ENCODE measurements at places on chromosomes 3 and 15.

DNA sequence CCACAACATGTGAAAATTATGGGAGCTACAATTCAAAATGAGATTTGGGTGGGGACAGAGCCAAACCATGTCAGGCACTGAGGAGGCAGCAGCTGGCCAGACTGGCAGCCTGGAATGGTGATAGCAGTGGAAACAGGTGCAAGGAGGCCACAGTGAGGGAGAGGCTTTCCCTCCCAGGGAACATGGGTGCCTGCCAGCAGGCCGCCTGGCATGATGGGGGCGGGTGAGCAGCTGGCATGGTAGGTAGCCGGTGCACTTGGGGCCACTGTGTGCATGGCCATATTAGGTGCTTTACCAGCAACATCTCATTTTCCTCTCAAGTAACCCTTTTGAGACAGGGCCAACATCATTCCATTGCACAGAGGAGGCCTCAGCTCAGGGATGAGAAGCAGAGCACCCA lies 18.3 kb upstream of the MRPS22 start:
- DNase-seq = no peak

DNA sequence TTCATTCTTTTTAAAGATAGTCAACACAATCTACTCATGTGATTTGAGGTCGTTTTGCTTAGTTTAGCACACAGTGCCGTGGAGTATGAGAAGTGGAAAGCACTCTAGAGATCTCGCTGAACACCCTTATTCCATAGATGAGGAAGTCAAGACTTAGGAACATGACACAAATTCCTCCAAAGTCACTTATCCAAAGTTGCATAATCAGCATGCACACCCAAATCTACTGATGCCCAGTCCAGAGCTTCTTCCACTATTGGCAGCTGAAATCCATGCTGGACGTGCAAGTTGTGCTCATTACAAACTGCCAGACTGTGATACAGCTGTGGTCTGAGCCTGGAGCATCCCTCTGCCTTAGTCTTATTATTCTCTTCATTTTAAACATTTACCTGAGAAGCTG lies 83.5 kb upstream of the ZNF280D start:
- no peak for DNase-seq

GRCh38 chr15:39447881-39448280 lies 133.0 kb upstream of the THBS1 start:
- DNase-seq = no peak

DNA sequence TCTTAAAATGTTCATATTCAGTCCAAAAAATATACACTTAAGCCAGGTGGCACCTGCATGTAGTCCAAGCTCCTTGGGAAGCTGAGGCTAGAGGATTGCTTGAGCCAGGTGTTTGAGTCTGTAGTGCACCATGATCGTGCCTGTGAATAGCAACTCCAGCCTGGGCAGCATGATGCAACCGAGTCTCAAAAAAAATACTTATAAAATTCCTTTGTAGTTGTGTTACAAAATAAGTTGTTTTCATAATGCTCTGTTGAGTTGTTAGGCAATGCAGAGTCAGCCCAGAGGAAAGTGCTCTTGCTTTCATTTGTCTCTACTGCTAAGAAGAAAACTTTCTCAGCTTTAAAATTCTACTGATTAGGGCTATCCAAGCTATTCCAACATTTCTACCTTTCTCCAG lies 442.8 kb upstream of the ARRDC4 start:
- DNase-seq = no peak

DNA sequence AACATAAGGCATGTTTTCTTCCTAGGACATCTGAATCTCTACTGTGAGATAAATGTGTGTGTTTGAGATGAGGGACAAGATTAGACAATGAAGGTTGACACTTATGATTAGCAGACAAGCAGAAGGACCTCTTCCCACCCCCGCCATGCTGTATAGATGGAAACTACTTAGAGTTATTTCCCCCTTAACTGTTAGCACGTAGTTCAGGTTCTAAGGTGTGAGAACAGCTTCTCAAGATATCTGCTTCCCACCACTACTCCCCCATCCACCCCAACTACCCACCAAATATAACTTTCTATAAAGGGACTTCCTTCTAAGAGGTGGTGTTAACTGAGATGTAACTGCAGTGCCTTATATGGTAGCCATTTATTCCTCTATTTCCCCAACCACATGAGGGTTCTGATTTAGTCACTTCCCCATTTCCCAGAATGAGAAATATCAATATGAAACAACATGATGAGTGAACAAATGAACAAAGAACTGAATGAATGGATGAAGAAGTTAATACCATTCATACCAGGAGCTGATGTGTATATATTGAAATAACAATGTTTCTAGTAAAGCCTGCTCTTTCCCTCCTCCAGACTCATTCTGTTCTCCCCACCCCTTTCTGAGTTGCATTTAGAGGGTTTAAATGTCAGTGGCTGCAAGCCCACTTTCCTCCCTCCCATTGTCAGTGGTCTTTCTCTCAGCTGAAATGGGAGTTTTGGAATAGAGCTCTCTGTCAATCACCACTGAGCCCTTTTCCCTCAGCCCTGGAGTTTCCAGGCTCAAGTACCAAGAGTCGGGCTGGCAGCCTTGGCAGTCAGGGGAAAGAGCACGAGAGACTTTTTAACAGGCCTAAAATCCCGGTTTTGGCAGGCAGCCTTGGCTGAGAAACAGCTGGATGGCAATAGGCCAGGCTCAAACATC lies 7.7 kb upstream of the RFTN1 start:
- no peak for DNase-seq

GRCh38 chr3:43217633-43218032 lies 68.7 kb upstream of the SNRK start:
- no peak for DNase-seq

DNA sequence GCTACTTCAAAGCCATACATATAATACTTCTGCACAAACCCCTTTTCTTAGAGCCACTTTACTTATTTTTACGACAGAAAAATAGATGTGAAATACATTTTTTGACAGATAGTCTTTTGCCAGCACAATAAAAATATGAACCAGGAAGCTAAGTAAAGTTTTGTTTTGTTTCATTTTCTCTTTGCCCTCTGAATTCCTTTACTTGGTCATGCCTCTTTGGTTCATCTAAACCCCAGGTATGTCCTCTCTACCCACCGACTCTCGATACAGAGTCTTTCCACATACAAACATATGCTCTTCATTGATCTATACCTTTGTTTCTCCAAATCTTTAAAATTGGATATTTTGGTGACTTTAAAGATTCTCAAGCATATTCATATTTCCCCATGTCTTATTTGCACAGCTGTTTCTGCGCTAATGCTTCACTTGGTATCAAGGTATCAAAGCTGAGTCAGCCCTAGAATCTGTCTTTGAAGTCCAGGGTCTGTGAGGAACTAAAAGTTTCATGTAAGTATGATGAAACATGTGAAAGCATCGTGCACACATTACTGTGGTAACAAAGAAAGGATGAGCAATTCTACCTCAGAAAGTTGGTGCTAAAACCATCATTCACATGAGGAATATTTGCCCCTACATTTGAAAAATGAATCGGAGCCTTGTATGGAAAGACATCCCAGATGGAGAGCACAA lies 845.4 kb downstream of the NAALADL2 start:
- no peak for DNase-seq

DNA sequence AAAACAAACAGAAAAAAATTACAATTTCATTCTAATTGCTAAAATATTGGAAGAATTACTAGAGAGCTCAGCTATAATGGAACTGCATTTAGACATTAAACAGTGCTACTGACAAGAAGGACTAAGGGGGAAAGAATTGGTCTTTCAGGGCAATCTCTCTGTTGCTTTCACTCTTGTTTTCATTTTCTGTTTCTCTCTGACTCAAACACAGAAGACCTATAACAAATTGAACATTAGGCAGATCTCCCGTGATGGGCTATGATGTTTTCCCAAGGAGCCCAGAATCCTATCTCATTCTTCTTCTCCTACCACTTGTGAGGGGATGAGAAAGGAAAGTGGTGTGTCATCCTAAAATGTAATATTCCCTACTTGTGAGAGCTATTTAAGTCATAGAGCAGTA lies 358.0 kb upstream of the TGFBR2 start:
- no peak for DNase-seq

DNA sequence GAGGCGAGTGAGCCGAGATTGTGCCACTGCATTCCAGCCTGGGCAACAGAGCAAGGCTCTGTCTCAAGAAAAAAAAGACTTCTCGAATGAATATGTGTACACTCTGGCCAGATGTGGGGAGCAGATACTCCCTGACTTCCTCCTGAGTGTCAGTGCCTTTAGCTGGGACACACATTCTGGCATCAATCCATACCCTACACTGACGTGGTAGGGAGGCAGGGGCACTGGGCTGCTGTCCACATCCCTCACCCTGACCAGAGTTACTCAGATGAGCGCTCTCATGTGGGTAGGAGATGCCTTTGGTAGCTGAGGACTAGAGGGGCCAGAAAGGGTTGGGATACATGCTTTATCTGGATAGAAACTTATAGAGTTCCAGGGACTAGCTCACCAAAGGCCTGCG lies 15.6 kb downstream of the LIMD1 start:
- DNase-seq = no peak

DNA sequence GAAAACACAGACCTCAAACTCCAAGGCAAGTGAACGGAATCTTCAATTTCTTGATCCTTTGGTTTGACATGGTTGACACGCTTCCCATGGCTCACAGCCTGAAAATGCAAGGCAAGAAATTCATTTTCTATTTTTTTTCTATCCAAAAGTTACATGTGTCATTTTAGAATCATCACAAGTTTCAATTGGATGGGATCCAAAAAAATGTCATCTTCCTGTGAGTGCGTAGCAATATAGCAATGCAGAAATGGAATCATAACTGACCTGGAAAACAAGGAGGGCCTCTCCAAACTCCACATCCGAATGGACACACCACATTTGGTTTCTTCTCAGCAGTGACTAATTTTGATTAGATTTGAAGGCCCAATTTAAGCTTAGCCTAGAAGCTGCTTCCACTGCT lies 175.8 kb upstream of the ATP11B start:
- no peak for DNase-seq

DNA sequence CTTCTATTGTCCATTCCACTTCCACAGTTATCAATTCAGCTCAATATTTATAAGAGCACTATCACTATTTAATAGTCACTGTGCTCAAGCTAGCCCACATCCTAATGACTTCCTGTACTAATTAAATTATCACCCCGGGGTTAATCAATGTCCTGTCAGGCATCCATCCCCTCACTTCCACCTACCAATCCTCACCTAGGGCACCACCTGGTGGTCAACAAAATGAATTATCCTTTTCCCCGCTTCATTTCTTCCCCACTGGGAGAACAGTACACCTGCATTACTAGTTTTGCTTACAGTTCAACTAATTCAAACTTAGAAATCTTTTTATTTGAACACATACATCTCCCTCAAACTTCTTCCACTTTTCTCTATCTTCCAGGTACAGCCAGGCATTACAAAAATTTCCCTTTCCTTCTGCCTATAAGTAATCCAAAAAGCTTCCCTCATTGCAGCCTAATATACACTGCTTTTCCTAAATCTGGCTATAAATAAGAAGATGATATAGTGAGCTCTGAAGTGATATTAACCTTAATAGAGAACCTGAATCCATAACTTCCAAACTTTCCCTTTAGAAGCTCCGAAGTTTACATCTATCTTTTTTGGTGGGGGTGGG lies 68.5 kb downstream of the TMCC1 start:
- DNase-seq = no peak

DNA sequence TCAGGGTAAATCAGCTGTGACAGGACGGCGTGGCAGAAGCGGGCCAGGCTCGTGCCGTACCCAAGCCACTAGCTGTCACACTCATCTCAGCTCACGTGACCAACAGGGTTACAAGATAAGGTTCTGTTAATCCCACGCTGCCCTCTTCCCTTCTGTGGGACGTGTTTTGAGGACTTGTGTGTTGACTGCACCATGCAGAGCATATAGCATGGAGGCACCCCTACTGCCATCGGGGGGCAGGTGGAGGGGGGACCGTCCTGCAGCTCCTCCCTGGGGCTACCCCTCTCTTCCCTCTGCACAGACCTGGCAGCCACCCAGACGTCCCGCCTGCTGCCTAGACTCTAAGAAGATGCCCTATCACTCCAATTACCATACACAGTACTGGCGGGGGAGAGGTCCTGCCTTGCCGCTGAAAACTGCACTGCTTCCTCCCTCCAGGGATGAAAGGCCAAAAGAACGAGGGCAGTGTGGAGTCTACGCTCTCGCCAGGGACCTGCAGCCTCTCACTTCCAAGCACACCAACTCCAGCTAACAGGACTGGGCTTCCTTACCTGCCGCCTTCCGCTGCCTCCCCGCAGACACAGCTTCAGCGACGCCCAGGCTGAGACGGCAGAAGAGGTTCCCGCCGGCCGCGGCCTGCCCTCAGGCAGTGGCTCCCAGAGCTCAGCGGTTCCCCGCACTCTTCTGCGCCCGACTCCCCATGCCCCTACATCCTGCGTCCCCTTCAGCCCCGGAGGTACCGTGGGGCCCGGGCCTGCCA lies at the start of gene TNK2:
TNK2 (minus strand) TSS at position 618 of the 760 bp plus-strand sequence. CDS start 19,963 bp downstream, outside the sequence.
- no peak for DNase-seq

DNA sequence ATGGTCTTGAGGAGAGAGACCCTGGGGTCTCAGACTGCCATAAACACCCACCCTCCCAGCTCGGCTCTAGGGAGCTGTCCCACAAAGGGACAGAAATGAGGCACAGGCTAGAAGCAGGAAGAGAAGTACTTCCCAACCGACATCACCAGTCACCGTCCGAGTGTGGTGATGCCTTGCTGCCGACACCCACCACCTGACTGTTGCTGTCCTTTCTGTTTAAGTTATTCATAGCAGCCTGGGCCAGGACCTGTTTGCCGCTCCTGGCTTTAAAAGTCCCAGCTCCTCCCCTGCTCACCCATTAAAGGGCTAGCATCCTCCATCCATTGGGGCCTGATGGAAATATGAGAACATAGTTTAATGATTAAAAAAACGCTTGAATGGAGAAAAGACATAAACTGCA lies 13.2 kb upstream of the SPG11 start:
- DNase-seq = no peak

All from activated CD8-positive, alpha-beta memory T cell treated with anti-CD3 and anti-CD28 coated beads for 1 hour (primary cell).